Activated naive CD4-positive, alpha-beta T cell treated with anti-CD3 and anti-CD28 coated beads, Interleukin-2, amount 50 U/mL, for 72 hours (primary cell): ENCODE measurements at places on chromosomes 6 and 20. TPM values are rescaled to one million over a fixed set of nuclear protein-coding genes. Genes with fewer than 3 reads are reported as not detected.

GRCh38 chr20:31494131-31494530 is 19.0 kb downstream of the REM1 start:
- DNase-seq = no peak

- DNase-seq = no peak
Measured at GRCh38 chr20:46894579-46894958, at the start of gene EYA2. Gene EYA2 (plus strand): TSS chr20:46894843. CDS start chr20:46990011, 95,168 bp downstream.

DNA sequence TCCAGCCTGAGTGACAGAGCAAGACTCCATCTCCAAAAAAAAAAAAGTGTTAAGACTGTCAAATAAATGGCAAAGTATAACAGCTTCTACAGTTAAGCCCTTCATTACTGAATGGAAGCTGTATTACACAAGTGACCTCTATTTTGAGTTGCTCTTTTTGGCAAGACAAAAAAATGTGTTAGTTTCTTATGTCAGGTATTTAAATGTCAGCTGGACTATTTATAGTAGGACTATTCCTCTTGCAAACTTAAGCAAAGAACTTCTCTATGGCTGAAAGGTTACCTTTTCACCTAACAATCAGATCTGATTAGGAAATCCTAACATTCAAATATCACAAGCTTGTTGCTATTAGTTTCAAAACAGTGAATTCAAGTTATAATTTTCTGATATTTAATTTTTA is 12.4 kb downstream of the UBE2V1 start:
- DNase-seq = no peak

DNA sequence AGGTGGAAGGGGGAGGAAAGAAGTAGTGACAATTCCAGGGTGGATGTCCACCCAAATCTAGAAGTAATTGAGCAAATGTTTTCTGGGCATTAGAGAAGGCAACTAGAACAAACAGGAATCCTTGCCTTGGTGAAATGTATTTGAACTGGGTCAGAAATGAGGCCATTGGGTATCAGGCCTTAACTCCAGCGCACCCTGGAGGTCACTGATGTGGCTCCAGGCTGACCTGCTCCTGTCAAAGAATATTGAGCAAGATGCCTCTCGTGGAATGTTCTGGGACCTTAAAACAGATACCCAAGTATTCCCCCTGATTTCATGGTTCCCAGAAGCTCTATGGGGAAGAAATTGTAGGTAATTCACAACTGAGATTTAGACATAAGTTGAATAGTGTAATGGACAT is 6.9 kb downstream of the HLA-DPB1 start:
- DNase-seq = no peak

The C6orf47 gene
- total RNA-seq = 16.4 TPM

- DNase-seq = no peak
Measured at GRCh38 chr6:157203312-157203744, 120.0 kb downstream of the TMEM242 start.

GRCh38 chr6:7267466-7268091 is 45.4 kb downstream of the SSR1 start:
- DNase-seq = no peak

GRCh38 chr6:134491477-134491876 is 173.6 kb upstream of the SGK1 start:
- DNase-seq = no peak

The TREML2 gene
- total RNA-seq = 2.0 TPM

- DNase-seq = no peak
Measured at GRCh38 chr20:62500237-62500864, 24.6 kb upstream of the GATA5 start.

DNA sequence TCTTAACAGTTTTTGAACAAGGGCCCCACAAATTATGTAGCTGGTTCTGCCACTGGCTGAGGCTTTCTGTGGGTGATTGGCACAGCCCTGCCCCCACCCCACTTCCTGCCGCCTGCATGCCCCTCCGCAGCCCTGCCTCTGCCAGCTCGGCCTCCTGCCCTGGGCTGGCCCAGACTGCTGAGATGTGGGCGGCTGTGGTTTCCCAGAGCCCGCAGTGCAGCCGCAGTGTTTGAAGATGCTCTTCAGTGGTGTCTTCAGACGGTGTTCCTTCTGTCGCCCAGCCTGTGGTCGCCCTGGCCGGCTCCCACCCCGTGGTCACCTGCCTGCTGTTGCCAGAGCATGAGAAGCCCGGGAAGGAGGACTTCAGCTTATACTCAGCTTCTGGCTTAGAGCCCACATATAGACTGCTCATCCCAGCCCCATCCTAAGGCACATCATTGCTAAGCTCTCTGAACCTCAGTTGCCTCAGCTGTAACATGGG is 154.3 kb downstream of the VEGFA start:
- DNase-seq = peak; percentile 41

GRCh38 chr20:23087587-23088251 is 1.6 kb upstream of the CD93 start:
- DNase-seq = no peak

The DSP gene
- total RNA-seq = 0.14 TPM

DNA sequence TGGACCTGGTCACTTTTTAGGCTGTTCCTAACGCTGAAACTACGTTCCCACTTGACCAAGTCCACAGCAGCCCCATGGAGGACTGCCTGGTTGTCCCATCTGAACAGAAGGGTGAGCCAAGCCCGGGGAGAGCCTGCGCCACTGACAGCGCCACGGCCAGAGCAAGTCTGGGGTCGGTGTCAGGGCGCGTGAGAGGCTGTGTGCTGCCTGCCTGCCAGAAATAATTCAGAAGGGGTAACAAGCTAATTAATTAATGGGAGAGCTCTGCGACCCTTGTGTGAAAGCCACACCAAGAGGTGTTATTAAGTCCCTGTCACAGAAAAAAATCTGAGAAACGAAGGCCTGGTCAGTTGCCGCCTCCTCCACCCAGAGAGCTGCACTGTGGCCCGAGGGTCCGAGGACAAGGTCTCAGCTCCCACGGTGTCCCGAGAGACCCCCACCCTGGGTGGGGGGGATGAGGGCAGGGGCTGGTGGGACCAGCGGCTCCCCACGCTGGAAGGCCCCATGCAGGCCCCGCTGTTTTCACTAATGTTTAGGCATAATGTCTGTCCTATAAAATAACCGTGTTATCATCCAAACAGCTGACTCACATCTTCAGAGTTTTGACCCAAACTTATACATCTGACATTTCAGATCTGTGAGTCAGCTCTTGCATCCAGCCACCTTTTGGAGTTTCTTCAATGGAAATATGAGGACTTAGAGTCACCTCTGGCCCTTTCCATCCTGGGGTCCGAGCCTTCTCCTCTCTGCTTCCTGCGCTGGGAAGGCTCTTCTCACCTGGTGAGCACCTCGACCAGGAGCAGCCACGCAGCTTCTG is 58.5 kb downstream of the DLL1 start:
- no peak for DNase-seq

DNA sequence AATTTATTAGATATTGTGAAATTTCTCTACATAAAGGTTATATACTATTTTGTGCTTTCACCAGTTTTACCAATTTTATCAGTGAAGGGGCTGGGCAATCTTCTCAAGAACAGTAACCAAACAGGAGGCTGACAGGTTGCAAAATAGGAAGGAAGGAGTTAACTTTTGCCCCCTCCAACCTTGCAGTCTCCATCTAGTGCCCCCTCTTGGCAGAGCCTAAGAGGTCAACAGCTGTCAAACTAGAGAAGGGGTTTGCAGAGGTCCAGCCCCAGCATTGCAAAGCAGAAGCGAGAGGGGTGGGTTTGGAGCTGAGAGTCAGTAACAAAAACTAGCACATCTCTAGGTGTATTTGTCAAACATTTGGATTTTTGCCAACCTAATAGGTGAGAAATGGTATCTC is 391.0 kb downstream of the CDC5L start:
- DNase-seq = no peak

DNA sequence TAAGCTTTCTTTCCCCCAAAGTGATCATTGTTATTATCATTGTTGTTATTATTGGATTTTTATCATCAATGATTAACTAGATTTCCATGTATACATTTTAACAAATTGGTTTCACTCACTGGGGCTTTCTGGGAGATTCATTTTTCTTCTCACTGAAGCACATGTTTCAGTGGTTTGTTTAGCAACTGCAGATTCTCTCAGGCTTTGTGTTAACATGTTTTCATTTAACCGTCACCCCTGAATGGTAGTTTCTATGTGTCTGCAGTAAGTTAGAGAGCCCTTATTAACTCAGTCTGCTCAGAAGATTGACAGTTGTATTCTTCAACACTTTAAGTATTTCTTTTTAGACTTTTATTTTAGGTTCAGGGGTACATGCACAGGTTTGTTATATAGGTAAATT is 12.4 kb downstream of the ZKSCAN4 start:
- DNase-seq = no peak

The TLDC2 gene
- total RNA-seq = not detected

The LMBRD1 gene
- total RNA-seq = 17.5 TPM

- no peak for DNase-seq
Measured at GRCh38 chr20:2287504-2287903, 8.3 kb upstream of the TGM3 start.

The TAF4 gene
- total RNA-seq = 22.0 TPM

GRCh38 chr20:59448196-59448595 is 147.8 kb downstream of the EDN3 start:
- DNase-seq = no peak

The EZR gene
- 187 TPM for total RNA-seq

- no peak for DNase-seq
Measured at GRCh38 chr20:38373231-38373867, 27.1 kb downstream of the LBP start.

The SAPCD1 gene
- total RNA-seq = 21.3 TPM

DNA sequence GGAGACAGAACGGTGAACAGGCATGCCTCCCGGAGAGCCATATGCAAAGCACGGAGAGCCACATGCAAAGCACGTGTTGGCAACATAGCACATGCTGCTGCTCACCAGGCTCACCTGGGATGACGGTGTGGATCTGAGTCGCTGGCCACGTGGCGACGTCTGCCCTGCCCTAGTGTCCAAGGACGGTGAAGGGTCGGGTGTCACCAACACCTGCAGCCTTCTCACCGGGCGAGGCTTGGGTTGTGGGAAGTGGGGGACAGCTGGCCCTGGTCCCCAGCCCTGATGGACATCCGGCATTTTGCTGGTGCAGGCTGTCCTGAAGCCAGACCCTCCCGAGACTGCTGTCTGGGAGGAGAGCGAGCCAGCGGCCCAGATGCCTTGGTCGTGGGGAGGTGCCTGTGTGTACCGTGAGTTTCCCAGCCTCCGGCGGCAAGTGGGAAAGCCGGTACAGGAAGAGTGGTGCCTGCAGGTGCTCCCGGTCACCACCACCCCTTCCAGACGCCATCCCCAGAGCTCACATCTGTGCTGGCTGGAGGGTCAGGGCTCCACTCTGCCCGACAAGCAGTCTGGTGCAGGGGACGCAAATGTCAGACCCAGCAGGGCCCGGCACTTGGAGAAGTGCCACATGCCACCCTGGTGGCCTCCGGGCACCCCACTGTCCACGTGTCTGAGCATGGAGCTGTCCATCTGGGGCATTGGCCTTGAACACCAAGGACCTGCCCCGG is 5.9 kb upstream of the ADRM1 start:
- no peak for DNase-seq

GRCh38 chr20:49919009-49919408 is 3.7 kb upstream of the SPATA2 start:
- DNase-seq = no peak

DNA sequence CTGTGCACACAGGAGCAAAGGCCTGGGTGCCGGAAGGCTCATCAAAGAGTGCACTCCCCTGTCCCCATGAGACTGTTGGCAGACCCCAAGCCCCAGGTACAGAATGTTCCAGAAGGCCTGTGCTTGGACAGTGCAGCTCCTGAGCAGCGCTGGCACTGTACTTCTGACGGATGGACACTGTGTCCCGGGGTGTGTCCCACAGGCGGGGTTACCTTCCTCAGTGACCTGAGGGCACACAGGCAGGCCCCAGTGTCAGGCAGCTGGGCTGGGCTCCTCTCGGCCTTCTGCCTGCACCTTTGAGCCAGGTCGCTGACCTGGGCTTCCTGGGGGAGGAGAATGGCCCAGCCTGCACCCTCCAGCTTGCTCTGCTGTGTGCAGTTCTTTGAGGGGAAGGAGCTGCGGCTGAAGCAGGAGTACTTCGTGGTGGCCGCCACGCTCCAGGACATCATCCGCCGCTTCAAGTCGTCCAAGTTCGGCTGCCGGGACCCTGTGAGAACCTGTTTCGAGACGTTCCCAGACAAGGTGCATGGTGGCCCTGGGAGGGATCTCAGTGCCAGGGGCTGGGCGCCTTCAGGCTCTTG is 30.1 kb downstream of the PYGB start:
- no peak for DNase-seq

The IP6K3 gene
- total RNA-seq = not detected

- DNase-seq = no peak
Measured at GRCh38 chr6:130681028-130681427, 146.2 kb upstream of the SMLR1 start.

GRCh38 chr6:125154761-125155135 is 1.2 kb downstream of the TPD52L1 start:
- DNase-seq = peak; percentile 15

- no peak for DNase-seq
Measured at GRCh38 chr20:6855796-6856195, 88.3 kb downstream of the BMP2 start.

DNA sequence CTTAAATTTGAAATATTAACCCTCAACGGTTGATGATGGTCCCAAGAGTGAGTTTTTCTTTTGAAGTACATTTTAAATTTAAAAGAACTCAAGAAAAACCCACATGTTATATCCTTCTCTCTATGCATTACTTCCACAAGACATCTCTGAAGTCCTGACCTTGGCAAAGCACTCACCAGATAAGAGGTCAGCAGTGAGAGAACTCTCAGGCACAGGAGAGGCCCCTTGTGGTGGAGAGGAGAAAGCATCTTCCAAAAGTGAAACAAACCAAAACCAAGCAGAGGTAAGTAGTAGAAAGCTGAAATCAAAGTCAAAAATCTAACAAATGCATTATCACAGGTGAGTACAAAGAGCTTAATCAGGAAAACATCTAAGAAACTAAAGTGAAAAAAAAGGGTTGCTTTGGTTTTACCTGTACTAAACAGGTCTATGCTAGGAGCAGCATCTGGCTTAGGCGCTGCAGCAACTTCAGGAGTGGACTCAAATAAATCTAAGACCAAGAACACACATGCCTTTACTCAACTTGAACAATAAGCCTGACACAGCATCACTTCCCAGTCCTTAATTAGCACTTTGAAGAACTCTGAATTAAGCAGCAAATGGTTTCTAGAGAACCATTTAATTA is 80.5 kb downstream of the PRSS35 start:
- no peak for DNase-seq

- no peak for DNase-seq
Measured at GRCh38 chr6:121857551-121857950, 422.1 kb downstream of the GJA1 start.

The PRSS35 gene
- total RNA-seq = not detected

The RAET1L gene
- not detected for total RNA-seq

The MTFR2 gene
- total RNA-seq = 32.0 TPM

DNA sequence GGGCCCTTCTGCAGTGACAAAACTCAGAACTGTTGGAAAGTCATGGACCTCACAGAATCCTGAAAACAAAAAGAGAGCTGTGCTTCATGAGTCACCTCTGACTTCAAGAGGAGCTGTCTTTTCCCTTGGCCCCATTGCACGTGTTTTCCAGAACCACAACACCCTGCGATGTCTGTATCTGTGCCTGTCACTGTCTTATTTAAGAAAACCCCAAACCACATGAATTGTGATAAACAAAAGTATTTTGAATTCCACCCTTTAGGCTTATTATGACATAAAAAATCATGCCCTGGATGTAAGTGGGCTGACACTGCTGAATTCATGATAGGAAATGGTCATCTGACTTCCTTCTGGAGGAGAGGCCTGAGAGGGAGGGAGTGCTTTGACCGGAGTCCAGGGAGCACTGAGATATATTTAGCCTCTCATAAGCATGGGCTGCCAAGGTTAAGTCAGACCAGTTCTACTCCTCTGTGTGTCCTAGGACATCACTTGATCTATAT is 96.4 kb upstream of the DUSP22 start:
- no peak for DNase-seq
